ENCODE measurements at places on chromosomes 4 and X.

DNA sequence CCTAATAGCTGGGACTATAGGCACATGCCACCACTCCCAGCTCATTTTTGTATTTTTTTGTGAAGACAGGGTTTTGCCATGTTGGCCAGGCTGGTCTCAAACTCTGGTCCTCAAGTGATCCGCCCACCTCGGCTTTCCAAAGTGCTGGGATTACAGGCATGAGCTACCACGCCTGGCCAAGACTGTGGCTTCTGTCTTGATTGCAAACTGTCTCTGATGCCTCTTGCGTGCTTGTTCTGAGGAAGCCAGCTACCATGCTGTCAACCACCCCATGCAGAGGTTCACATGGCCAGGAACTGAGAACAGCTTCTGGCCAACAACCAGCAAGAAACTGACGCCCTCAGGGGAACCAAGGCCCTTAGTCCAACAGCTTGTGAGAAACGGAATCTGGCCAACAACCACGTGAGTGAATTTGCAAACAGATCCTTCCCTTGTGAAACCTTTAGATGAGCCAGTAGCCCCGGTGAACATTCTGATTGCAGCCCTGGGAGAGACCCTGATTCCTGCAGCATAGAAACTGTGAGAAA is 71.2 kb downstream of the SUPT20HL2 start:
- DNase-seq, result no peak

- no peak for DNase-seq
Measured at GRCh38 chrX:20382518-20383297, 116.0 kb upstream of the RPS6KA3 start.

DNA sequence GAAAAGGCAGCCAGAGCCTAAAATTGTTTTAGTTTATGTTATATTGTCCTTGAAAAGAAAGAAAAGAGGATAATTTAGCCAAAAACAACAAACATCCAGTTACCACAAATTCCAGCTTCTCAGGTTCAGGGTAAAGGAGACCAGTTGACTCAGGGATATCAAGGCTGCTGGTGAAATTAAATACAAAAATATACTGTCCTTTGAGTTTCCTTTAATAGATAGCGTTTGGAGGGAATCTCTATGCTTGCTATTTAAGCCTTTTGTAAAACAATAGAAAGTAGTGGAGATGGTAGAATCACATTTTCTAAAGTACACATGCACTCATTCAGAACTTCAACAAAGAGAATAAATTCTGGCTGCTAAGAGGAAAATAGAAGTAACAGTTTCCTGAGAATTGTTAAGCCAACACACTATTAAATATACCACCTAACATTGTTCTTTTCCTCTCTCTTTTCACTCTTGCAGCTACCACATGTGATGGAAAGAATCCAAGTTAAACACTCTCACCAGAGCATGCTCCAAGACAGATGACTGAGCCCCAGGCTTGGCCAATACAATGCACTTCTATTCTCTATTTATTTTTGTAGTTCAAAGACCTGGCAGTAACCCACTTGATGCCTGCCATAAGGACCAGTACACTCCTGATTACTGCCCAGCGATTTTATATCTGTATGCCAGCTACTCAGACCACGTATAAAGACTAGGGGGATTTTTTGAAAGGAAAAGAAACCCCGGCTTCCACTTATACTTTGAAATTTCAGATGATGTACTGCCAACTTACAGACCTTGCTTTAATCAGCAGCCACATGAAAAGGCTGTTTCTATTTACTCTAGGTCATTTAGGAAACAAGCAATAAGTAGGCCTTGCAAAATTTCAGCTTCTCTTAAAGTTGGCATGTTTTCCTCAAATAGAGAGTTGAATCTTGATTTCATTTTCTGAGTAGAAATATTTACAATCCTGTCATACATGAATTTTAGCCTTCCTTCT is 756.9 kb downstream of the FAT4 start:
- no peak for DNase-seq

DNA sequence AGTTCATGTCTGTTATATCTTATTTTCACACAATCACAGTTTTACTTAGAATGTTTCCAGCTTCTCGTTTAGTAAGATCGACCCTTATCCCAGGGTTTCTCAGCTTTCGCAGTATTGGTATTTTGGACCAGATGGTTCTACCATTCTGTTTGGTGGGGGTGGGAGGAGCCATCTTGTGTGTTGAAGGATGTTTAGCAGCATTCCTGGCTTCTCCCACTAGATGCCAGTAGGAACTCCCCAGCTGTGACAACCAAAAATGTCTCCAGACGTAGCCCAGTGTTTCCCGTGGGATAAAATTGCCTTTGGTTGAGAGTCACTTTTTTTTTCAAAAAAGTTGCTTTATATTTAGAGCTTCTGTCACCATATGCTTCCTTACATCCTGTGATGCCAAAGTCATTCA is 90.9 kb upstream of the TLR2 start:
- DNase-seq, result no peak

GRCh38 chrX:105753411-105753810 is 68.9 kb upstream of the NRK start:
- DNase-seq, result no peak

DNA sequence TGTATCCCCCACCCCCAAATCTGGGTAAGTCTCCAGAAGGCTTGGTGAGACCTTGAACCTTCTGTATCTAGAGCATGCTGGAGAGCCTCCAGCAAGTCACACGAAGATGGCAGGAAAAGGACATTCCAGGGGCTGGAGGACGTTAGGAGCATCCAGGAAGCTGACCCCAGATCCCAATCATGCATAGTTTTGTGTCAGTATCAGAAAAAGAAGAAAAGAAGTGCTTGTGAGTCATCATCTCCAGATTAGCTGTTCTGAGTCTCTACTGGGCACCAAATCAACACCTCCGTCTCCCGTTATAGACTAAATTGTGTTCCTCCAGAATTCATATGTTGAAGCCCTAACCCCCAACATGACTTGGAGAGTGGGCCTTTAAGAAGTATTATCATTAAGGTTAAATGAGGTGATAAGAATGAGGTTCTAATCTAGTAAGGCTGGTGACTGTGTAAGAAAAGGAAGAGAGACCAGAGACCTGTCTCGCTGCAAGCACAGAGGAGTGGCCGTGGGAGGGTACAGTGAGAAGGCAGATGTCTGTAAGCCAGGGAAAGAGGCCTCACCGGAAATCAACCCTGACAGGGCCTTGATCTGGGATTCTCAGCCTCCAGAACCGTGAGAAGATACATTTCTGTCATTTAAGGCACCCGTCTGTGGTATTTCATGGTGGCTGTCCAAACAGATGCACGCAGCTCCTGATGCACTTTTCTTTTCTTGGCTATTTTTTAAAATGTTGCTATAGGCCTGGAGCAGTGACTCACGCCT is 38.1 kb upstream of the CLDN24 start:
- DNase-seq, result no peak

DNA sequence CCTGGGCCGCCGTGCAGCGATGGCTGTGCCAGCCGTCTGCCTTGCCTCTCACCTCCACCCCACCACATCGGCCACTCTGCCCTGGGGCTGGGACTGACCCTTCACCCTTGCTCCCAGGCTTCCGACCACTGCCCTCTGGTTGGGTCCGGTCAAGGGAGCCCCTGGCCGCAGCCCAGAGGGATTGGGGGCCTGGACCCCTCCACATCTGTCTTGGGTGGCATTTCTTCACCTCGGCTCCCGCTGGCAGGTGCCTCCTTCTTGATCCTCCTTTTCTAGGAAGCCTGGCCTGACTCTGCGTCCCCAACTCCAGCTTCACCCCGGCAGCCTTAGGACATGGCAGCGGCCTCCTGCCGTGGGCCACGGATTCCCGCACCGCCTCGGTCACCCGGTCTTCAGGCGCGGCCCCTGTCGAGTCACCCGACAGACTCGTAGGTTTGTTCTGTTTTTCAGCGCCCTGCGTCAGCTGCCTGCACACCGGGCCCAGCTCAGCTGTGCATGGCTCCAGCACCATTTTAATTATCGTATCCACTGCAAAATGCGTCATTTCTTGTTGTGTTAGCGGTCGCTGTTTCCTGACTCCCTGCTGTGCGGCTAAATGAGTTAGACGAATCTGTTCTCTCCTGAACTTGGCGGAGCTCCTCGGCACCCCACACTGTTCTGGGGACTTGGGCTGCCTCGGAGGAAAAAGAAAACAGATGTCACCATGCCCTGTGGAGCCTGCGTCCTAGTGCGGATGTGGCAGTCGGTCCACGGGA is 124.0 kb downstream of the FAM53A start:
- no peak for DNase-seq

- no peak for DNase-seq
Measured at GRCh38 chr4:32689518-32689917, 1969.3 kb downstream of the PCDH7 start.

DNA sequence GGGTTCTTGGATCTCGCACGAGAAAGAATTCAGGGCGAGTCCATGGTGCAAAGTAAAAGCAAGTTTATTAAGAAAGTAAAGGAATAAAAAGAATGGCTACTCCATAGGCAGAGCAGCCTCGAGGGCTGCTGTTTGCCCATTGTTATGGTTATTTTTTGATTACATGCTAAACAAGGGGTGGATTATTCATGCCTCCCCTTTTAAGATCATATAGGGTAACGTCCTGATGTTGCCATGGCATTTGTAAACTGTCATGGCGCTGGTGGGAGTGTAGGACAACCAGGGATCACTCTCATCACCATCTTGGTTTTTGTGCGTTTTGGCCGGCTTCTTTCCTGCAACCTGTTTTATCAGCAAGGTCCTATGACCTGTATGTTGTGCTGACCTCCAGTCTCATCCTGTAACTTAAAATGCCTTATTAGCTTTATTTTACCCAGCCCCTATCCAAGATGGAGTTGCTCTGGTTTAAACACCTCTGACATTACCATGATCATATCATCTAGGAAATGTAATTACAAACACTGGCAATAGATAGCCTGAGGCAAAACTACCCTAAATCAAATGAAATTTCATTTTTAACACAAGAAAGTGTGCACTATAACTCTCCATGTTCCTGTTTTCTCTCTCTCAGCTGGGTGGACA is 94.3 kb upstream of the ATXN3L start:
- no peak for DNase-seq

GRCh38 chr4:129600898-129601297 is 504.9 kb downstream of the C4orf33 start:
- DNase-seq, result no peak

- no peak for DNase-seq
Measured at GRCh38 chr4:55906989-55907388, 41.8 kb upstream of the CEP135 start.

GRCh38 chr4:141009931-141010330 is 123.3 kb downstream of the RNF150 start:
- DNase-seq, result no peak

Data from activated CD8-positive, alpha-beta memory T cell treated with anti-CD3 and anti-CD28 coated beads, Interleukin-2, amount 50 U/mL, for 4 hours (primary cell).